Myocyte (in vitro differentiated cells): ENCODE measurements at places on chromosomes 4 and X.

DNA sequence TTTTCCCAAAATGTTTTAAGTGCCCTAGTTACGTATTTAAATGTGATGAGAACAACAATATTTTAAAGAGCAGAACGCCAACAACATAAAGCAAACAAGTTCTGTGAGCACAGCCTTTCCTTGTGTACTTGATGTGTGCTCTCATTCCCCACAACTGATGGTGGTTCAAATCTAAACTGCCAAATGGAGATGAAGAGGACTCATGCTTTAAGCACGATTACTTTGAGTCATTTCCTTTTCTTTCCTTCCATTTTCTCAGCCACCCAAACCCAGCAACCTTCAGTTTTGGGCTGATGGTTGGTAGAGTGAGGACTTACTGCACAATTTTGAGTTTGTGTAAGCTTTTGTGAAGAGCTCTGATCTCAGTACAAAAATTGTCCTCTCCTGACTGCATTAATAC lies 1.7 kb downstream of the NSD2 start:
- peak; percentile 11 for DNase-seq

DNA sequence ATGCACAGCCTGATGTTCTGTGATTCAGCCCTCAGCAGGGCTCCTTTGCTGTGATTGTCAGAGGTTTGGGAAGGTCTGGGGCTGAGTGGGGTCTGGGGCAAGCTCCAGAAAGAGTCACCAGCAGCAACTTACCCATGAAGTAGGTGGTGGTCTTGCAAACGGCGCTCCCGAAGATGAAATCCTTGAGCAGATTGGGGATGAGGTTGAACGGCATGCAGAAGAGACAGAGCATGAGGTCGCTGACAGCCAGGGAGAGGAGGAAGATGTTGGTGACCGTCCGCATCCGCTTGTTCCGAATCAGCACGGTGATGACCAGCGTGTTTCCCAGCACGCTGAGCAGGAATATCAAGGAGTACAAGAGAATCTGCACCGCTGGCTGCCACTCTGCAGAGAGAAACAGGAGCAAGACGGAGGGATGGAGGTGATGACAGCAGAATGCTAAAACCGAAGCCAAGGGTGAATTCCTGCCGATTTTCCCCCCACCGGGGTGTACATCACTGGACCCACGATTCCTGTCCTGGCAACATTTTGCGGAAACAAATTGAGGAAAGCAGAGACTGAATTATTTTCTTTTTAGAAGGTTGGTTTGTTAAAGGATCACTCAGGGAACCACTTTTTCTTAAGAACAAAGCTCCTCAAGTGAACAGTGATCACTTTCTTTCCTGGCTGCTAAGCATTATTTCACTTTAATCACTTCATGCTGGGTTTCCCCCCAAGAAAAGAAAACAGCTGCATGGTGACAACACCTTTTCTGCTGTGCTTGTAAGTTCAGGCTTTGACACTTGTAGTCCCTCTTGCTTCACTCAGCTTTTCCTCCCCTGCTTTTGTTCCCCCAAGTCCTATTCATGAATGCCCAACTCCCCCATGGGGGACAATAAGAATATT lies 941 bp downstream of the CCKAR start:
- DNase-seq: no peak

DNA sequence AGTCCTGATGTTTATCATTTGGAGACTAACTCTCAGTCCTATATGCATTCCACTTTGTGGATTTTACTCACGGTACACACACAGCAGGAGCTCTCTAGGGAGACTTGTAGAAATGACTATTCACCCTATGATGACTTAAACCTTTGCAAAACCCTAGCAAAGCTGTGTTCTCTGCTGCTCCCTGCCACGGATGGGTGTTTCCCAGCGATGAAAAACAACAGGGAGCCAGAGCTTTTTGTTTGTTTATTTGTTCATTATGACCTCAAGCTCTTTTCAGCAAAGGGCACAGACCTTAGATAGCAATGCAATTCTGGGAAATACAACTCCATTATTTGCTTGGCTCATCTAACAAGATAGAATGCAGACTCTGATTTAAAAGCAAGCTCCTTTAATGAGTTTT lies 156.6 kb downstream of the GRIA3 start:
- no peak for DNase-seq

GRCh38 chrX:120380699-120381098 lies 18.8 kb downstream of the ATP1B4 start:
- DNase-seq: no peak

- no peak for DNase-seq
These were observed 7.8 kb upstream of the HERC3 start for GRCh38 chr4:88584471-88584900.

- DNase-seq: no peak
These were observed 432.8 kb upstream of the LCORL start for GRCh38 chr4:18454349-18454748.

- DNase-seq: no peak
These were observed 1316.9 kb upstream of the TENM3 start for GRCh38 chr4:180926277-180926676.

GRCh38 chr4:75644095-75644494 lies 13.8 kb upstream of the CDKL2 start:
- DNase-seq: no peak

GRCh38 chr4:52106191-52106590 lies 55.1 kb downstream of the SPATA18 start:
- DNase-seq: no peak

- DNase-seq: no peak
These were observed 34.7 kb downstream of the CCNI start for GRCh38 chr4:77040854-77041725.

GRCh38 chr4:130368668-130369067 lies 1272.7 kb downstream of the C4orf33 start:
- no peak for DNase-seq

DNA sequence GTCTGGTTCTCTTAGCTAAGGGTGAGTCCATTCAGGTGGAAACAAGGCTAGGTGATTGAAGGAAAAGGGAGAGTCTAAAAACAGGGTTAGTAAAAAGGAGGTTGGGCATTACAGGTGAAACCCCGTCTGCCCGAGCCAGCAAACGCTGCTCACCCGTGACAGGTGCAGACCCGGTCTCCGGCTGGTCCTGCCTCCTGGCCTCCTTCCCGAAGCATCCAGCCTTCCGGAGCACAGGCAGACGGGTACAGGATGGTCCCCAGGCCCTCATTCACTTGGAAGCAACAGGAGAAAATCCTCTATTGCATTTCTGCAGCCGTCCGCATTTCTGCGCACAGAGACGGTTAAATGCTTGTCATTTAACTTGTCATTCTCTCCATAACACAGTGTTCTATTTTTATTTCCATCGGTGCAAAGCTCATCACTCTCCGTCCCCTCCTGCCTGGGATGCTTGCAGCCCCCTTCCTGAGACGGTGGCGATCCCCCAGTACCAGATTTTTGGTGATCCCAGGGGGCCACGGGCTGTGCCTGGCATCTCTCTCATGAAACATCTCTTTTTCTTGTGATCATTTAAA lies 90.8 kb upstream of the PPP2R3B start:
- no peak for DNase-seq

- no peak for DNase-seq
These were observed 57.6 kb upstream of the RBPJ start for GRCh38 chr4:26263165-26263564.

DNA sequence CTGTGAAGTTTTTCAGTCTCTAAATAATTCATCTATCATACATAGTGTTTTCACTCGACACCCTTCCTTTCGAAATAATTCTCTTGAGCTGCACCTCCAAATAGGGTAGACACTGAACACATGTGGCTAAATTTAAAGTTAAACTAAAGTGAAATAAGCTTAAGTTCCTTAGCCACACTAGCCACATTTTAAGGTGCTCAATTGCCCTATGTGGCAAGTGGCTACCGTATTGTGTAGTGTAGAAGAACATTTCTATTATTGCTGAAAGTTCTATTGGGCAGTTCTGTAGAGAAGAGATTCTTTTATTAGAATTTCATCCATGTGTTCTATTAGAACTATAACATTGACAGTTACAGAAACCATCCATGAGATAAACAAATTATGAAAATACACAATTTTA lies 107.0 kb upstream of the CTSO start:
- DNase-seq: no peak

GRCh38 chrX:130909469-130910136 lies 6.6 kb upstream of the ENOX2 start:
- DNase-seq: peak; percentile 61

GRCh38 chr4:11069083-11069482 lies 359.6 kb downstream of the HS3ST1 start:
- no peak for DNase-seq

DNA sequence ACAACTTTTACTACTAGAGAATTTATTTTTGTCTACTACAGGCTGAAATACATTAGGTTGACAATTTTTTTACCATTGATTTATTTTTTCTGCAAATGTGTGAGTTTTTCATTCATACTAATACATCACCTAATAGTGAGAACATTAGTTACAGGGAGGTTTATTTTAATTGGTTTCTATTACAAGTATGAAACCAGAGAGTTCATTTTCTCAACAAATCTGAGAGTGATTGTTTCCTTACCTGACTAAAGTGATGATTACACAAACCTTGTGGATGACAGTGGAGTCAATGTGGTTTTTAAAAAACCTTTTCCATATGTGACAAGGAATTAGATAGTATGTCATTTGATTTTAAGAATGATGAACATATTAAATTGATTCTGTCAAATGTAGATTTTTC lies 227.4 kb downstream of the PALLD start:
- no peak for DNase-seq

DNA sequence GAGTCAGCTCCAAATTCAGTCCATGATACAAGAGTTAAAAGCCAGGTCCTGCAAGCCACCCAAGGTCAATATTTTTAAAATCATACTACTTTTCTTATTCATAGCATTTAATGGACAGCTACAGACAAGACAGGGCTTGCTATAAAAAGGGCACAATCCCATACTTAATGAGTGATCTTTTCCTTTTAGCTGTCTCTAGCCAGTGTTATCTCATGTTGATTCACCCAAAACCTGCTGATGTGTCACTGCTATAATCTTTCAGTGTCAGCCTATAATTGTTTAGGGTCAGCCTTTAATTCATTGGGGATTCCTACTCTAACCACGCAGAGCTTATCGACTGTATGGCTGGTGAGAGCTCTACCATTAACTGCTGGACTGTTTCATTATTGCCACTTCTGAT lies 51.2 kb upstream of the HCCS start:
- DNase-seq: no peak

- DNase-seq: no peak
These were observed 57.3 kb upstream of the SLIT2 start for GRCh38 chr4:20194123-20195013.

GRCh38 chrX:115639334-115639880 lies 78.4 kb downstream of the PLS3 start:
- DNase-seq: no peak

- no peak for DNase-seq
These were observed 65.5 kb upstream of the TRIM2 start for GRCh38 chr4:153138736-153139135.

GRCh38 chr4:40227284-40227683 lies 30.5 kb downstream of the RHOH start:
- DNase-seq: no peak

GRCh38 chr4:69907151-69907550 lies 23.7 kb upstream of the CSN1S1 start:
- no peak for DNase-seq

DNA sequence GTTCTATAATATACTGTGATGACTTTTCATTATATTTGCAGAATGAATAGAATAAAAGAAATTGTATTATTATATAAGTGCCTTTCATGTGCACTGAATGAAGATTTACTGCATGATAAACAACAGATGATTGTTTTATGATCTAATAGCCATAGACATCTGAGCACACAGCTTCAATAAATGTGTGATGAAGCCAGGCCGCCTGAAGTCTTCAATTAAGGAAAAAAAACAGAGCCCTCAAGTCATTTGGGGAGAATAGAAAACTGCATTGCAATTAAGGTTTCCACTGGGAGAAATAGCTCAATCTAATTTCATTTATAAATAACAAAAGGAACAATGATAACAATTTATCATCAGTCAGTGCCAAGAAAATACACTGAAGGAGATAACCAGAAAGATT lies 955.2 kb downstream of the FSTL5 start:
- DNase-seq: no peak

- DNase-seq: no peak
These were observed 461.0 kb upstream of the GALNT7 start for GRCh38 chr4:172707622-172708021.

- no peak for DNase-seq
These were observed 27.7 kb downstream of the PAK3 start for GRCh38 chrX:111123606-111124179.

DNA sequence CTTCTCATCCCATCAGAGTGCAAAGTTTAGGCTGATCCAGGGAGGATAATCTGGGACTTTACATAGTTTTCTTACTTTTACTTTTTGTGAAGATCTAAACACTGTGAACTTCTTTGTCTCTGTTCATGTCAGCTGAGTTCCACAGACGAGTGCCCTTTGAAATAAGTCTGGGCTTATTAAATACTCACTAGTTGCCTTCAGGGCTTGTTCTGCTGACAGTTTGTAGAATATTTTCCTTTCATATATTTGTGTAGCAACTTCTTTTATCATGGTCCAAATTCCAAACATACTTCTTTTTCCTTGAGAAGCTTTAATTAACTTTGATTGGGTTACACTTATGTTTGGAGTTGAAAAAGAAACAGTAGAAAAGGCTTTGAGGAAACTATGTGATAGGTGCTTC lies 109.6 kb downstream of the SH2D1A start:
- DNase-seq: no peak

DNA sequence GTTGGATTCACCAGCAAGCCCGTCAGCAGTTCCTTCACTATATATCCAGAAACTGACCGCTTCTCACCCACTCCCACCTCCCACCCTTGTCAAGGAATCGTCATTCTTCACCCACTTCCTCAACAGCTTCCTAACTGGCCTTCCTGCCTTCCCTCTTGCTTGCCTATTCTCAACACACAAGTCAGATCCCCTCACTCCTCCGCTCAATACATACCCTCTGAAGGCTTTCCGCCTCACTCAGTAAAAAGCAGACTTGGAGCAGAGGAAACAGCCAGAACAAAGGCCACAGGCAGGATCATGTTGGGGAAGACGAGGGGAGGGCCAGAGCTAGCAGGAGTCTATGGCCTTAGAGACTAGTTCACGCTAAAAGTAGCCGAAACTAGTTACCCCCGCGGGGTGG lies 23.7 kb downstream of the RWDD4 start:
- DNase-seq: no peak

- no peak for DNase-seq
These were observed 42.6 kb upstream of the HOPX start for GRCh38 chr4:56723659-56724230.

DNA sequence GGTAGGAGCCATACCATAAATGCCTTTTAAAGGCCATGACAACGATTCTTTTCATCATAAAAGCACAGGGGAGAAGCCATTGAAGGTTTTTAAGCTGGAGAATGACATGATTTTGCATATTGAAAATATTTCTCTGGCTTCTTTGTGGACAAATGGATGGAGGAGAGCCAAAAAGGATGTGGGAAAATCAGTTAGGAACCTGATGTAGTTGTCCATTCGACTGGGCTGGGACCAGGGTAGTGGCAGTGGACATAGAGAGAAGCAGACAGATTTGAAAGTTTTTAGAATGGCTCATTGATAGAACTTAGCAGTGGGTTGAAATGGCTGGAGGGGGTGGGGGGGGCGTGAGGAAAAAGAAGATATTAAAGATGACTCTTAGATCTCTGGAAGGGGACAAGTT lies 19.7 kb upstream of the MSN start:
- no peak for DNase-seq

GRCh38 chrX:8364369-8365141 lies 100.1 kb upstream of the VCX3B start:
- DNase-seq: no peak
